ENCODE measurements at places on chromosomes 7 and 10.

DNA sequence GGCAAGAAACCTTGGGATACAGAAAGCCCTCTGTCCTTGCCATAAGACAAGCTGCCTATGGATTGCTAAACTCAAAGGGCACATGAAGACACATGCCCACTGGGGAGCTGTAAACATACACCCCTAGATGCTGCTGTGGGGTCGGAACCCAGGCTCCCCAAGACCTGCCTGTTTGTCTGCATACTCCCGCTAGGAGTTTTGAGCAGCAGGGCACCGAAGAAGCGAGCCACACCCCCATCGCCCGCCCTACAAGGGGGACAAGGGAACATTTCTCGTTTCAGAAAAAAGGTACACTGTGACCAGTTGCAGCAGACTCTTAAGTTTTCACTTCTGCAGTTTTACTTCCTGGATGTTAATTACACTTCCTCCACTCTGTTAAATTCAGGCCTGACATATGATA is 680.2 kb upstream of the GHITM start:
- no peak for DNase-seq

DNA sequence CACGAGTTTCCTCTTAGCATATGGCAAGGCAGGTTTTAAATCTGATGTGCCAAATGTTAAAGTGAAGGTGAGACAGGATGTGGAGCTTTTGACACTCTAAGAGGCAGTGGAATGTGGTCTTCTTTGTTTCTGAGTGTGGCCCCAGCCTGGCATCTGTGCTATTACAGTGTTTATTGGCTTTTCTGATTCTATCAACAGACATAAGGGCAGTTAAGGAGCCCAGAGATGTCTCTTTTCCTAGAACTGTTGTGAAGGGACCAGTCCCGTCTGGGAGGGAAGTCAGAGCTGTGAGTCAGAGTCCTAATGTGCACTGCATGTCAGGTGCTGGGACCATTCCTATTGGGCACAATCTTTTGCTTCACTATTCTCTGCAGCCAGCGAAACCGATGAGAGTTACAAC is 32.5 kb downstream of the TRUB1 start:
- no peak for DNase-seq

DNA sequence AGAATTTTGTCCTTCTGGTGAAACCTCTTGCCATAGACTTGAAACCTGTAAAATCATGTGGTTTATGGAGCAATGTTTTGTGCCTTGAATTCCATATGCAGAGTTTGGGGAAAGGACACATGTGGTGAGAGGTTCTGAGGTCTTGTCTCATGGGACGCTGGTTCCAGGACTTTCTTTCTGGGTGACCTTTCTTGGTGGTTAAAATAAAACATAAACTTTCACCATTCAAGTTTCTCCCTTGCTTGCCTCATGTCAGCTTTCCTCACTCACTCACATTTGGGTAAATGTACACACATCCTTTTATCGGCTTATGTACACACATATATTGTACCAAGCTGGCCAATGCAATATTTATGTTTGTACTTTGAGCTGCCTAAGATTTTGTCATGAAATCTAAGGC is 144.9 kb upstream of the CELF2 start:
- no peak for DNase-seq

DNA sequence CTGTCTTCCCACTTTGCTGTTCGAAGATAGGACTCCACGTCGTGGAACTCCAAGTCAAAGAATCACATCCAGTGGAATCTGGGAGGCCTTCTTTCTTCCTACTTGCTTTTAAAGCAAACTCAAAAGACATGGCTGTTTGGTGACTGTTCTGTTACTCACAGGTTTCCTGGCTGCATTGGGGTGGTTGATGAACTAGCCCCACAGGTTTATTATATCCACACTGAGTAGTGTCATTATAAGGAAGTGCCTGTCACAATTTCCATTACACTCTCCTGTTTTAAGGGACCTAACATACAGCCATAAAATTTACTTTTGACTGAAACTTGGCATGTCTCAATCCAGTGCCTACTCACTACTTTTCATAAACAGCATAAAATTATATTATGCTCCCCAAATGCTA is 287.3 kb upstream of the SP4 start:
- no peak for DNase-seq

DNA sequence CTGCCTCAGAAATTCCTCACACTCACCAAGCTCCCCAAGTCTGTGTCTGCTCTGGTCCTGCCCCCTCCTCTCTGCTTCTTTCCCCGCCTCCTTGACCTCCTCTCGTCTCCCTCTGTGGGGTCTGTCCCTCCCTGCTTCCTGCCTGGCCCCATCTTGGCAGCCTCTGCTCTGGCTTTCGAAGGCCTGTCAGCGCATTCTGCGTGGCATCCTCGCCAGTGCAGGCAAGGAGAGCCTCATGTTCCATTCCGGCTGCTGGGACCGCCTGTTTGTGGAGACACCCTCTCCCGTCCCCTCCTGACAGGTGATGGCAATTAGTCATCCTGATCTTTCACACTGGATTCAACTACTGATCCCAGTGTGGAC is 51.7 kb upstream of the COL13A1 start:
- DNase-seq, result no peak

- no peak for DNase-seq
Observed at GRCh38 chr10:64571056-64571455, 1049.9 kb downstream of the REEP3 start.

DNA sequence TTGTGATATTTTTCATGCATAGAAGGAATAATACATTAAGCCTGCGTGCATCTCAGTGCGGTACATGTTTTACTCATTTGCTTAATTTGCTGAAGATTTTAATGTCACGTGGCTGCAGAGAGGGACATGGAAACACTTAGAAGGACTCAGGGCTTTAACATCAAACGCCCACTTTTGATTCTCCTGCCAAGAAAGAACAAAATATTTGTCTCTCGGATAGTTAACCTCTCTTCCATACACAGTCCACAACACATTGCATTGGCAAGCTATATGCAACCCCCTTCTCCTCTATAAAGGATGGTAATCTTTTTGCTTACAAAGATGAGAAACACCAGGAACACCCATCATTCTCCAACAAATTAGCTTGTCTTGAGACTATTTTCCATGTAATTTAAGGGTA is 148.0 kb upstream of the NRP1 start:
- DNase-seq, result no peak

- no peak for DNase-seq
Observed at GRCh38 chr10:113644185-113645120, 19.4 kb downstream of the NRAP start.

GRCh38 chr7:121796381-121796780 is 76.6 kb upstream of the PTPRZ1 start:
- no peak for DNase-seq

All from femur (tissue), 1 donor.